Activated naive CD4-positive, alpha-beta T cell treated with anti-CD3 and anti-CD28 coated beads, Interleukin-2, amount 10 ng/mL, durations not matched to agents 5 hours and 36 hours (primary cell): ENCODE measurements at places on chromosomes 6 and 20. TPM values are rescaled to one million over a fixed set of nuclear protein-coding genes. Genes with fewer than 3 reads are reported as not detected.

PHACTR1 gene
- total RNA-seq, result 0.12 TPM

SLC35D3 gene
- total RNA-seq, result not detected

EFCAB8 gene
- total RNA-seq, result 0.18 TPM

ABHD16B gene
- total RNA-seq, result not detected

PTPRT gene
- not detected for total RNA-seq

C20orf202 gene
- not detected for total RNA-seq

HUS1B gene
- 1.7 TPM for total RNA-seq

MYCT1 gene
- not detected for total RNA-seq

FOXF2 gene
- not detected for total RNA-seq

TBXT gene
- not detected for total RNA-seq

VWA7 gene
- total RNA-seq, result 3.8 TPM

RAET1L gene
- not detected for total RNA-seq

HSD17B8 gene
- total RNA-seq, result 18.0 TPM

IYD gene
- not detected for total RNA-seq

PRRT1 gene
- total RNA-seq, result 0.35 TPM

SIRPB2 gene
- total RNA-seq, result not detected

LY6G6C gene
- not detected for total RNA-seq

L3MBTL1 gene
- total RNA-seq, result 8.0 TPM

SEMG1 gene
- total RNA-seq, result not detected

HLA-DRA gene
- 58.1 TPM for total RNA-seq

PCK1 gene
- not detected for total RNA-seq

DLK2 gene
- 0.43 TPM for total RNA-seq

HLA-DOA gene
- 1.2 TPM for total RNA-seq

MROH8 gene
- total RNA-seq, result 3.3 TPM

GSTA3 gene
- total RNA-seq, result not detected

CTCFL gene
- total RNA-seq, result not detected

TRIM31 gene
- total RNA-seq, result not detected

HLA-DRB1 gene
- total RNA-seq, result 37.0 TPM

RBPJL gene
- total RNA-seq, result not detected

ADGB gene
- total RNA-seq, result not detected

RAB44 gene
- total RNA-seq, result not detected

HRH3 gene
- not detected for total RNA-seq

CST4 gene
- total RNA-seq, result not detected

FBXO9 gene
- 72.2 TPM for total RNA-seq

ROMO1 gene
- total RNA-seq, result 108 TPM

CST7 gene
- total RNA-seq, result 54.6 TPM

ITPA gene
- 53.8 TPM for total RNA-seq

VTA1 gene
- 38.4 TPM for total RNA-seq

SLA2 gene
- 65.9 TPM for total RNA-seq

CCN2 gene
- total RNA-seq, result not detected

RNF182 gene
- total RNA-seq, result not detected

MTFR2 gene
- total RNA-seq, result 15.2 TPM

OR2J3 gene
- not detected for total RNA-seq

SLC22A2 gene
- not detected for total RNA-seq
